ENCODE measurements at places on chromosomes 5 and 9.

- no peak for DNase-seq
Observed at GRCh38 chr9:19085295-19085694, 17.4 kb downstream of the HAUS6 start.

GRCh38 chr5:81785322-81785721 lies 34.4 kb upstream of the SSBP2 start:
- no peak for DNase-seq

- DNase-seq: no peak
Observed at GRCh38 chr5:170306381-170306831, 8.8 kb upstream of the LCP2 start.

DNA sequence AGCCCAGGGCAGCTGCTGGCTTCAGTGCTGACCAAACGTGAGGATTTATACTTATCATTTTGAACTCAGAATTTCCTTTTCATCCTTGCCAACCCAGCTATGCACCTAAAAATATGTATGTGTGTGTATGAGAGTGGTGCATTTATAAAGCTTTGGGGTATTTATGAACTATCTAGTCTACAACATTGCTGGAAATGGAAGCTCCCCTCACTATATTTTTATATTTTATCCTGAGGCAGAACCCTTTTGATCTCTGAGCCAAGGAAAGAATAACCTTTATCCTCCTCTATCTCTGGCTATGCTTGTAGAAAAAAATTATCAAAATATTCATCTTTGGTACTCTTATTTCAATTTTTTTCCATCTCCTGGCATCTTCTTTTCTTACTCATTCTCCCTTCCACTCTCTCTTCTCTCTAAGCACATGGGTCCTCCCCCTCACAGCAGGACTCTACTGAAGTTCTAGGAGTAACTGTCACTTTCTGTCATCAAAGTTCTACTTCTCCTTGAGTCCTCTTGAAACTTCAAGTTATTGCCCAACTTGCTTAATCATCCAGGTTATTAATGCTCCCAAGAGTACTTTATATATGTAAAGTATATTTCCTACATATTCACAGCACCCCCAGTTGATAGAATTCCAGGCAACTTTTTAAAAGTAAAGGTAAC lies 190.9 kb downstream of the HINT1 start:
- no peak for DNase-seq

All from Caco-2 (cell line).